ENCODE measurements at places on chromosomes 11 and 22.

- no peak for DNase-seq
Observed at GRCh38 chr11:122709039-122709760, 53.7 kb downstream of the UBASH3B start.

DNA sequence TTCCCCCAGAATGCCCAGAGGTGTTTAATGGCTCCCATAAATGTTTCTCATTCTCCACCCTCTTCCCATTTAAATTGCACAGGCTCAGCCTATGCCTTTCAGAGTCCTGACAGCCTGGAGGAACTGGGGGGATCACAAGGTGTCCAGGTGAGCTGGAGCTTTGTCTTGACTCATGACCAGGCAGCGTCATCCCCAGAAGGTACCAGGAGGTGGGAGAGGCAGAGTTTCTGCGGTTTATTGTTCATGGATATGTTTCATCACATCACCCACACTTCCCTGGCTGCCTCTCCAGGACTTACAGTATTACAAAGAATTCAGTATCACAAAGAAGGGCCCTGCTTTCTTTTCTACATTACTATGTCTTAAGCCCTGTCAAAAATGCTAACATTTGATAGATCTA lies 103.2 kb upstream of the GALNT18 start:
- DNase-seq = no peak

DNA sequence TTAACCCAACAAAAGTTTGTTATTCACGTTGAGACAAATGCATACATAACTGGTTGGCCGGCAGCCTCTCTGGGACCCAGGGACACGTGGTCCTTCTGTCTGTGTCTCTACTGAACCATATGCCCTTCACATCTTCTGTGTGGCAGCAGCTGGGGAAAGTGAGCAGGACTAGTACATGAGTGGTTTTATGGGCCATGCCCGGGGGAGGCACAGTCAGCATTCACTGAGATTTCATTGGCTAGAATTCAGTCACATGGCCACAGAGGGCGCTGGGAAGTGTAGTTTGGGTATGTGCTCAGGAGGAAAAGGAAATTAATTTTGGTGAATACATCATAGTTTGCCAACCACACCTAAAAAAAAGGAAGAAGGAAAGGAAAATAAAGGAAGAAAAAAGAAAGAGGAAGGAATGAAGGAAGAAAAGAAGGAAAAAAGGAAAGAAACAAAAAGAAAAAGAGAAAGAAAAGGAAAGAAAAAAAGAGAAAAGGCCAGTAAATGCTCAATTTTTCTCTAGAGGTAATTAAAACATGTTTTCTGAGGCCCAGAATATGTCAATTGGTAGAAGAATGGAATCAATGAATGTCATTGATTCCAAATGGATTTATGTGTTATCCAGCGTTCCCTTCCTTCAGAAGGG lies 55.9 kb upstream of the KIRREL3 start:
- DNase-seq = no peak

DNA sequence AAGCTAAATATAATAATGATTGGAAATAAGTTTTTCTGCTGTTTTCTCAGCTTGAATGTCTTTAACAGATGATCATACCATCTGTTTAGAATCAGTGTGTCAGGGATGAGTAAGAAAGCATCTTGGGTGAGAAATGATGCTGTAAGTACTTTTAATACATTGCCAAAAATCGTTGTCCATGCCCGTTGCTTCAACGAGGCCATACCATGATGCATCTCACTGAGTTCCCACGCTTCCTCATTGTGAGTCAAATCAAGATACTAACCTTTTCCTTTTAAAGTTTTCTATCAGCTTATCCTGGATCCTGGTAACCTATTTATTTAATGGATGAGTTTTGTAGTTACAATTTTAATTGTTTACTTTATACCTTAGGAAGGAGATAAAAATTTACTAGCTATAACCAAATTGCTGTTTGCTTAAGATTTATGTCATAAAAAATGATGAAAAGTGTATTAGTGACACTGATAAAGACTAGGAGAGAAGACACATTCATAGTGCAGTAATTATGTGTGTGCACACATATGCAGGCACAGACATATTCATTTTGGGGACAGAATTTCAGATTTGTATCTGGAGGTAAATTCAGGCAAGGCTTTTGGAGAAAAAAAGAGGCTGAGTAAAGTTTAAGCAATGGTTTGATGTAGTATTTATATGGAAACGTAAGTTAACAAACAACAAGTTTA lies 154.8 kb downstream of the UVRAG start:
- DNase-seq = no peak

GRCh38 chr11:122488892-122489706 lies 166.4 kb upstream of the UBASH3B start:
- no peak for DNase-seq

DNA sequence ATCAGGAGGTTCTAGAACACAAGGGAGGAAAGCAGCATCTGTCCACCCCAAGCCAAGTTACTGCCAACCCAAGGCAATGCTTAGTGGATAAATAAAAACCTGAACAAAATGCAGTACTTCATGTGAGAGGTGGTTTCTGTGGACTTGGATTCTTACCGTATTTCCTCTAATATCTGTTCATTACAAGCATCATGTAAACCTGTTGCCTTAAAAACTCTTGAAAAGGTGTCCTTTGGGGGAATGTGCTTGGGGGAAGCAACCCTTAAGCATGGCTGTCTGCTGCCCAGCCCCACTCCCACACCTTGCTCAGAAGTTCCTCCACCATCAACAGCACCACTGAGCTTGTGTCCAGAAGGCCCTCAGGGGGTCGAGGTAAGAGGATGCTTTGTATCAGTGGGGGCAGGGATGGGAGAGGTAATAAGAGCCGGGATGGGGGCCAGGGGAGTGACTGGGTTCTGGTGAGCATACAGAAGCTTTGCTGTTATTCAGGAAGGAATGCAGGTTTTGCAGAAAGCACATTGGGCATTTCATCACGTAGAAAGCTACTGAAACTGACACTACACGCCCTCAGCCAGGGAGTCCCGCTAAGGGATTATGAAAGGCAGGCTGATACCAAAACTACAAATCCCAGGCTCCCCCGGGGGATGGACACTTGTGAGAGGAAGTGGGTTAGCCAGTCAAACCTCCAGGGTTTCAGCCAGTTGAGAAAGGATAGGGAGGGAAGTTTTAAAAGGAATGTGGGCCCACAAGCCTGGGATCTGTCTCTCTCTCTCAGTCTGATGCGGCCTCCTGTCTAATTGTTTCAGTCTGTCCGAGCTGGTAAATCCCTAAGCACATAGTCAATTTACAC lies 52.0 kb downstream of the KCNJ1 start:
- DNase-seq = peak; percentile 16

GRCh38 chr11:81059356-81059755 lies 1618.5 kb upstream of the TENM4 start:
- DNase-seq = no peak

GRCh38 chr11:117249571-117249970 lies 17.1 kb downstream of the RNF214 start:
- DNase-seq = no peak

DNA sequence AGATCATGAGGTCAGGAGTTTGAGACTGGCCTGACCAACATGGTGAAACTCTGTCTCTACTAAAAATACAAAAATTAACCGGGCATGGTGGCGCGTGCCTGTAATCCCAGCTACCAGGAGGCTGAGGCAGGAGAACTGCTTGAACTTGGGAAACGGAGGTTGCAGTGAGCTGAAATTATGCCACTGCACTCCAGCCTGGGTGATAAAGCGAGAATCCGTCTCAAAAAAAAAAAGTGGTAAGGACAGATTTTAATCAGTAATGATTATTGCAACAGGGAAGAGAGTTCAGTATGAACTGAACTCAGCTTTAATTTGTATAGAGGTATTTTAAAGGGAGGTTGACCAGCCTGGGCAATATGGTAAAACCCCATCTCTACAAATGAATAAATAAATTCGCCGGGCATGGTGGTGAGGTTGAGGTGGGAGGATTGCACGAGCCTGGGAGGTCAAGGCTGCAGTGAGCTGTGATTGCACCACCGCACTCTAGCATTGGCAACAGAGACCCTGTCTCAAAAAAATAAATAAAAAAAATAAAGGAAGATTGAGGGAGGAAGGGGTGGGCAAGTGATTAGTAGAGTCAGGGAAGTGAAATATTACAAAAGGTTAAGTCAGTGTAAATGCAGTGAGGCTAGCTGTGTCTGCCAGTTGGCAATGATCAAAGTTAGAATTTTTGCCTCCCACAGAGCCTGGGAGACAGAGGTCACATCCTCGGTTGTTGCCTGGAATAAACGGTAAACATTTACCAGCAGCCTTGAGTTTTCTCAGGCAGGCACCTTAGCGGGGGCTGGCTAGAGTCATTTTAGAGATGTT lies 2.6 kb upstream of the MCM5 start:
- no peak for DNase-seq

DNA sequence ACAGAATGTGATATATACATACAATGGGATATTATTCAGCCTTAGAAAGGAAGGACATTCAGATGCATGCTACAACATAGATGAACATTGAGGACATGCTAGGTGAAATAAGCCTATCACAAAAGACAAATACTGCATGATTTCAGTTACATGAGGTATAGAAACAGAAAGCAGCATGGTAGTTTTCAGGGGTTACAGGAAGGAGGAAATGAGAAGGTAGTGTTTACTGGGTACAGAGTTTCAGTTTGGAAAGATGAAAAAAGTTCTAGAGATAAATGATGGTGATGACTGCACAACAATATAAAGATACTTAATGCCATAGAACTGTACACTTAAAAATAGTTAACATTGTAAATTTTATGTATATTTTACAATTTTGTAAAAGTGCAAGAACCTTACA lies 266.7 kb upstream of the C11orf87 start:
- DNase-seq = no peak

DNA sequence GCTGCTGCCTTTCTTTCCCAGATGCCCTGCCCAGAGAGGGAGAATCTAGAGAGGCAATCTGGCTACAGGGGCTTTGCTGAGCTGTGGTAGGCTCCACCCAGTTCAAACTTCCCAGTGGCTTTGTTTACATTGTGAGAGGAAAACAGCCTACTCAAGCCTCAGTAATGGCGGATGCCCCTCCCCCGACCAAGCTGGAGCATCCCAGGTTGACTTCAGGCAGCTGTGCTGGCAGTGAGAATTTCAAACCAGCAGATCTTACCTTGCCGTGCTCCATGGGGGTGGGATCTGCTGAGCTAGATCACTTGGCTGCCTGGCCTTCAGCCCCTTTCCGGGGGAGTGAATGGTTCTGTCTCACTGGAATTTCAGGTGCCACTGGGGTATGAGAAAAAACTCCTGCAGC lies 12.2 kb downstream of the BDNF start:
- no peak for DNase-seq

GRCh38 chr11:17405232-17406005 lies 17.0 kb upstream of the KCNJ11 start:
- DNase-seq = peak; percentile 62

DNA sequence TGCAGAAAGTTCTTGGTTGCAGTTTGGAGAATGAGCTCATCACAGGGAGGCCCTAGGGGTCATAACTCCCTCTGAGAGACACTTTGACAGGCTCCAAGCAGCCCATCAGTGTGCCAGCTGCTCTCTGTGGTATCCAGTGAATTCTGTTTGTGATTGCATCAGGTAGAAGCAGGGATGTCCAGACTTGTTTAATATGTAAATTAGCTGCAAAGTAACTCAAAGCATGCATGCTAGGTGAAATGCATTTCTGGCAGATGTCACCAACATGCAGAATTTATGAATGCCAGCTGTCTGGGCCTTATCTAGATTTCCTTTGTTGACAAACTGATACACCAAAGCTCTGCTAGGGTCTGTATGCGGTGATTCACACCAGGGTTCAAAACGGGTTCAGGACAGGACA lies 123.6 kb upstream of the MTNR1B start:
- DNase-seq = no peak

- DNase-seq = no peak
Observed at GRCh38 chr11:827146-827896, 398 bp upstream of the CRACR2B start.

- DNase-seq = peak; percentile 45
Observed at GRCh38 chr11:117281159-117281558, 10.0 kb upstream of the BACE1-AS start.

All from H54 (cell line).